NCI-H2171 (cell line): ENCODE measurements at places on chromosomes 7 and 10.

DNA sequence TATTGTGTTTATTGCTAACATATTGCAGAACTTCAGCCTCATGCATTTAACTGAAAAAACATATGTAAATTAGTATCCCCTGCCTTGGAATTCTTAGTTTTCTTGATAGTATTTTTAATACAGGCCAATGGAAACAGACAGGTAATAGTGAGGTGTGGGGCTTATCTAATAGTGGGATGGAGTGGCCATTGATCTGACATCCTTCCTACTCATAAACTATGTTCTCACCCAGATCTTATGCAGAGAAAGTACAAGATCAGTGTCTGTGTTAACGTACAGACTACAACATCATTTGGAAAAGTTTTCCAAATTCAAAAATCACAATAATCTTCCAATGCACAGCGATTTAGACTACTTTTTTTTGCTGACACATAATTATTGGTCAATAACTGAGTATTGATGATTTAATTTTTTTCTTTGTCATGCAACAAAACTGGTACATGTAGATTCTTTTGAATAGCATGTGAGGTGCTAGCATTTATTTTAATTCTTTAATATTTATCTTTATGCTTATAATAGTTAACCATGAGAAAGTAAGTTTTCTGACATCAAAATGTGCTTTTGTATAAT, 9.7 kb downstream of the CD36 start:
- no peak for DNase-seq

DNA sequence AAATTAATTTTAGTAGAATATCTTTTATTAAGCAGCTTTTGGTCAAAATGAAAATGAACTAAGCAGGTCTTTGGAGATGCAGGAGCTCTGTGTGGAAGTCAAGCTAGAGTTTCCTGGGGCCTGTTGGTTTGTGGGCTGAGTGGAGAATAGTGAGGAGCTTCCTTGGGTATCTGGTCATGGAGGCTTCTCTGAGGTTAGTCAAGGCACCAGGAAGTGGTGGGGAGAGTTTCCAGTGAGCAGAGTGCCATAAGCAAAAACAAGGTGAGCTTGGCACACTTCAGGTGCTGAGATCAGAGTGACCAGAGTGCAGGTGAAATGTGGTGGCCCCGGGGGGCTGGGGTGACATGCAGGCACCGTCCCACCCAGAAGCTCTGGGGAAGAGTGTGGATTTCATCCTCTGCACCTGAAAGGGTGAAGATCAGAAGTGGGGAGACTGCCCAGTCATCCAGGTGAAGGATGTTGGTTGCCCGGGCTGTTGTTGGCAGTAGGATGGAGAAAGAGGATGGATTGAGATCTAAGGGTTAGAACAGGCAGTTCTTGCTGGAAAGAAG, 77.4 kb downstream of the WDR37 start:
- DNase-seq = no peak

DNA sequence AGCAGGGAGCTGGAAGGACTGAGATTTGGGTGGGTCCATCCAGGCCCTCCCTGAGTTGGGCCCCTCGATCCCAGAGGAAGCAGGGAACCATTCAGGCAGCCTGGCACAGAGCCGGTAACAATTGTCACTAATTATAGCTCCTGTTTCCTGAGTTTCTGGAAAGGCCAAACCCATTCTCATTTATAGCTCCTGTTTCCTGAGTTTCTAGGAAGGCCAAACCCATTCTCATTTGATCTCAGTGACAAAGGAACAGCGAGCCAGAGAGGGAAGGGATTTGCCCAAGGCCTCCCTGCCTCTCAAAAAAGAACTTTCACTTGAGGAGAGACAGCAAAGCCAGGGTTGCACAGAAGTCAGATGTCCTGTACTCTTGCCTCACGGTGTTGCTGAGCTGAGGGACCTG, 521.9 kb downstream of the TYW1 start:
- no peak for DNase-seq

GRCh38 chr7:23196306-23196705, 14.5 kb downstream of the NUP42 start:
- DNase-seq = no peak

DNA sequence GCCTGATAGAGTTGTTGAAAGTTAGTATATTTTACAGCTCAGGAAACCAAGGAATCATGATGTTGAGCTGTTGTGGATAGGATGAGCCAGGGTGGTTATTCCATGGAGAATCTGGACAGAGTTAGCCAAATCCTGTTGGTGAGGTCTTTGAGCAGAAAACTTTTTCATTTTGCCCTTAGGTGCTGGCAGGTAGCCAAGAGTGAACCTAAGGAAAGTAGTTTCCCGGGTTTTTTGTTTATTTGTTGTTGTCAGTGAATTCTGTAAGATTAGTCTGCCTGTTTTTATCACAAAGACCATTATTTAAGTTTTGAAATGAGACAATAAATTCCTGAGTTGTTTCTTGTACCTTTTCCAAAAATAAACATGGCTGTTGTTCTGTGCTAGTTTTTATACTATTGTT, 61.0 kb downstream of the GALNT11 start:
- no peak for DNase-seq

GRCh38 chr7:91835826-91836368, 44.6 kb downstream of the MTERF1 start:
- no peak for DNase-seq

- peak; percentile 42 for DNase-seq
Observed at GRCh38 chr10:76398043-76398710, 966.8 kb downstream of the LRMDA start.

- DNase-seq = no peak
Observed at GRCh38 chr7:104963991-104964385, 50.0 kb upstream of the KMT2E start.

DNA sequence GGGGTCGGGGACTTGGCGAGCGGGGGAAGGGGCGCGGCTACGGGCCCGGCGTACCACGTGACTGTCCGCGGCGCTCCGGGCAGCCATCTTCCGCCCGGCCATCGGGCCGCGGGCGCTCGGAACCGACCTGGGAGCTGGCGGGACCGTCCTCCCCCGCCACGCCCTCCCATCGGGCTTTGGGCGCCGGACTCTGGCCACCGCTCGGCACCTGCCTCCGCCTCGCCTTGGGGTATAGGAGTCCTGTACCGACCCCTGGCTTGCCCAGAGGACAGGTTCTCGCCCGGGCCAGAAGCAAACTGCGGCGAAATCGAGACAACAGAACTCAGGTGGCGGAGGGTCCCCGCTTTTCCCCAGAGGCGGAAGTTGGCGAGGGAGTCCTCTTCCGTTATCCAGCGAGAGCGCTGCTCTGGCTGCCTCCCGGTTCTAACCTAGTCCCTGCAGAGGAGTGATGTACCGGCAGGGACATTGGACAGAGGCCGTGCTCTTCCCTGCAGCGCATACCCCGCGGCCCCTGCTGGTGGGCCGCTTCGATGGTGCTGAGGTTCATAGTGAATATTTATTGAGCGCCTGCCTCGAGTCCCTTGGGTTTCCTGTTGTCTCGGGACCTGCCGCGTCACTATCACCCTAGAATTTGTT, 1.2 kb upstream of the SGMS1 start:
- peak; percentile 48 for DNase-seq

GRCh38 chr10:69202332-69202731, 17.8 kb upstream of the HKDC1 start:
- no peak for DNase-seq

DNA sequence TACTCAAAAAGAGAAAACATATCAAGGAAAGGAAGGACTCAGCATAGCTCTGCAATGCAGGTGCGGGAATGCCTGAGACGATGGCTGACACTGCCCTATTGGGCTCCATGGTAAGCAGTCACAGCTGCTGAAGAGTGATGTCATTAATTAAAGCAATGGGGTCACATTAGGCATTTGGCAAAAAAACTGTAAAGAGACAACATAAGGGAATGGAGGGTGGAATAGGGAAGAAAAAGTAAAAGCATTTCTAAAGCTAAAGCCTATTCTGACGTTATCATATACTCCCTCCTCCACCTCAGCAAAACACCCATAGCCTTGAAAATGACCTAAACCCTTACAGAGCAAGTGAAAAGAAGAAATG, 38.5 kb upstream of the SPOCK2 start:
- no peak for DNase-seq

DNA sequence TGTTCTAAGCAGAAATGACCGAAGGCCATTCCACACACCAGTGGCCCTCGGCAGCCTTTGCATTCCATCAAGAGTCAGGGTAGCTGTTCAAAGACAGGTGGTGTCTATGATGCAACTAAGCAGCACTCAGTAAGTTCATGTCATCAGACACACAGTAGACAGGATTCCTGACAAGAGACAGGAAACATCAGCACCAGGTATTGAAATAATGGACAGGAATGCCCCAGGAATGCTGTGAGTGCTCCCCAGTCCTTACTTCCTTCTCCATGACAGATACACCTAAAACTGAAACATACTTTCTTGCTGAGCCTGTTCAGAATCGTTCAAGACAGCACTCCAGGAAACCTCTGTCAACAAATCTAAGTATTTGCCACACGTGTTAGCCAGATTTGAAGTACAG, 204.4 kb downstream of the TPST1 start:
- no peak for DNase-seq

DNA sequence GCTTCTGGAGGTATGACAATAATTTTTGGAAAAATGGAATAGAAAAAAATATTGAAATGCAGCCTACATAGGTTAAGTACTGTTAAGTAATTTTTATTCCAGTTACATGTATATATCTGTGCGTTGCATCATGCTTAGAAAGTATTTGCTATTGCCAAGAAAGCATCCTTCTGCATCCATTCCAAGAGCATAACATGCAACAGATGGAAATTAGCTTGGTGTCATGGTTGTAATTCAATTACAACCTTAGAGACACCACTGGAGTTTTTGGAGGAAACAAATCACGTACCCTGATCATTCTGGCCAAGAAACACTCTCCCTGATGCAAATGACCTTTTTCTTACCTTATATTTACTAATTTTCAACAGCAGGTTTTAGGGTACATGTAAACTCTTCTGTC, 1.7 kb downstream of the AKR1B1 start:
- DNase-seq = no peak

DNA sequence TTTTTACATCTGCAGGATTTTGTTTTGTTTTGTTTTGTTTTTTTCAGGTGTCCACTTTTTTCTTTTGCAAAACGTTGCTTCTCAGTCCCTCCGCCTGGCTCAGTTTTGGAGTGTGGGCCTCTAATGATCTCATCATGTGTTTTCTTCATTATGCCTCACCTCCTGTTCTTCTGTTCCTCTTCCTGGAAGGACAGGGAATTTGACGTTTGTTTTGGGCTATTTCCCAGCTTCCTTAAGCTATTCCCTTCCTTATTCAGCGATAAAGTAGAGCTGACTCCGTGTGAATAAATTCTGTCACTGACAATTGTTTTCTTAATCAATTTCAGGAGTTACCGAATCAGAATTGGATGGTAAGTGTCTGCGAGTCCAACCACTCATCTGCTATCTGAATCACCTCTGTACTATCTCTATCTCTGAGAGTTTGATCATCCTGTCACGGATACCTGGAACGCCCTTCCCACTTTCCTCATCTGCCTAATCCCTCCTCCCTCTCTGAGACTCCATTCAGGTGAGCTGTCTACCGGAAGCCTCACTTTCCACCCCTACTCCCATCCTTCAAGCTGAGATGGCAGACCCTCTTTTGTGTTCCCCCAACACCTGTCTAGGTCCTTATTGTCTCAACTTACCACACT, 218.4 kb downstream of the GATA3 start:
- DNase-seq = no peak

GRCh38 chr10:68559841-68560185, 324 bp upstream of the TET1 start:
- no peak for DNase-seq

DNA sequence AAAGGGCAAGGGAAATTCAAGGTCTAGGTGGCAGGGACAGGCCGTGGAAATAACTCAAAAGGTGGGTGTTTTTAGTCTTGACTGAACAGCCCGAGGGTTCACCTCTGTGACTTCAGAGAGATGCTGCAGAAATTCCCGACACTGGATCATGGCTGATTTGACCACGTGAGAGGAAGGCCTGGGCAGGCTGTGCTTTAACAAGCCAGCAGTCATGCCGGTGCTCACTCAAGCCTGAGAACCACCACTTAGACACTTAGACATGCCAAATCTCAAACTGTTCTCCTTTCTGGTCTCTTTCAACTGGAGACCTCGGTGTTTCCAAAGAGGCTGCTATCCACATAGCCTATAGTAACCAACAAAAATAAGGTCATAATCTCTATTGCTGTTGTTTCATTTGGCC, 15.4 kb downstream of the TECTB start:
- DNase-seq = no peak

GRCh38 chr10:74011770-74012169, 13.9 kb downstream of the VCL start:
- DNase-seq = no peak

DNA sequence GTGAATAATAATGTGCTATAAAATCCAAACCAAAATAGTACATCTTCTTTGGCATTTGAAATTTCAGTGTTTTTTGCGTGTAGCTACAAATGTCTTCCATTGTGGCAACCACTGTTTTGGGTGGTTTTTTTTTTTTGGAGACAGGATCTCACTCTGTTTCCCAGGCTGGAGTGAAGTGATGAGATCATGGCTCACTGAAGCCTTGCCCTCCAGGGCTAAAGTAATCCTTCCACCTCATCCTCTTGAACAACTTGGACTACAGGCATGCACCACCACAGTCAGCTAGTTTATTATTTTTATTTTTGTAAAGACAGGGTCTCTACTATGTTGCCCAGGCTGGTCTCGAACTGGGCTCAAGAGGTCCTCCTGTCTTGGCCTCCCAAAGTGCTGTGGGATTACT, 455.1 kb downstream of the AUTS2 start:
- no peak for DNase-seq

DNA sequence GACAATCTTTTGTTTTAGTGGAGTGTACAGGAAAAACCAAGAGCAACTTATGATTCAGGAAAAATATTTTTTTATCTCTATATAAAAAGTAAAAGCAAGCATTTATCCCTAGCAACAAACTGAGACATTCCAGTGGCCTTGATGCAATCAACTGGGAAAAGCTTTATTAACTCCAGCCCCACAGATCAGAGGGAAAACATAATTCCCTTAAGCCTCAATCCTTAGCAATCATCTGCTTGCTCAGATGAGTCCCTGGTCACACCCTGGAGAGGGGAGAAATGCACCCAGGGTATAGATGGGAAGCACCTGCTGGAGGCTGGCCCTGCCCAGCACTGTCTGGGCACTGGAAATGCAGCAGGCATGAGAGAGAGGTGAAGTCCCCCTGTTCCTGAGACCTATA, 636.6 kb downstream of the TNS3 start:
- no peak for DNase-seq

GRCh38 chr7:55021053-55021452, 2.2 kb downstream of the EGFR start:
- DNase-seq = no peak

GRCh38 chr7:21276471-21277035, 151.3 kb upstream of the SP4 start:
- no peak for DNase-seq

GRCh38 chr7:127392182-127392565, 334 bp downstream of the ZNF800 start:
- peak; percentile 36 for DNase-seq

DNA sequence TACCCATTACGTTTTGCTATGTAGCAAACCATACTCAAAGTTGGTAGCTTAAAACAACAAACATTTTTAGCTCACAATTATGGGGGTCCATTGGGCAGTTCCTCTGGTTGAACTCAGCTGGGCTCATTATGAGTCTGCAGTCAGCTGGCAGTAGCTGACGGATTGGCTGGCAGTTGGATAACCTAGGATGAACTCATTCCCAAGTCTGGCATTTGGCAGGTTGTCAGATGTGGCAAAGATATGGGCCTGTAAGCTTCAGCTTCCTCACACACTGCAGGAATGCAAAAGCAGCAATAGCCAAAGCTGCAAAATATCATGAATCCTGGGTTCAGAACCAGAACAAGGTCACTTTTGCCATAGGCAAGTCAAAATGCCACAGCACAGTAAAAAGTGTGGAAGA, 412.2 kb upstream of the SORCS1 start:
- no peak for DNase-seq

- DNase-seq = no peak
Observed at GRCh38 chr10:89789188-89789877, 87.9 kb downstream of the KIF20B start.

GRCh38 chr10:125147971-125148439, 12.4 kb downstream of the CTBP2 start:
- DNase-seq = no peak
